GM23338 (cell line): ENCODE measurements at places on chromosomes 7 and 10.

DNA sequence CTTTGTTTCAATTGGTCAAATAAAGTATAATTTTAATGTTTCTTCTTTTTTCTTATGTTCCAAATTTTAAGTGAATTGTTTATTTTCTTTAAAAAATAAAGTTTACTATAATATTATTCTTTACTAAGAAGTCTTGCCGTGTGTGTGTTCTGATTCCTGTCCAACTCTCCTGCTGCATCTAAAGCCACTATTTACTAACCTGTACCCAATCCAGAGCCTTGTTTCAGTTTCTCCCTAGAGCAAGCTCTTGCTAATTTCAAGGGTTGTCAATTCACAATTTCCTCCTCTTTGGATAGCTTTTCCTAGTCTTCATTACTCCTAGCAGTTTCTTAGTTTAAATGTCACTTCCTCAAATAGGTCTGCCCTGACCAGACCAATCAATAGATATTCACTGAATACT lies 314.9 kb upstream of the SEMA3A start:
- DNase-seq: no peak

- no peak for DNase-seq
These were observed 3.3 kb downstream of the FBH1 start for GRCh38 chr10:5893321-5893720.

- no peak for DNase-seq
These were observed 68.3 kb upstream of the MGMT start for GRCh38 chr10:129398711-129399141.

DNA sequence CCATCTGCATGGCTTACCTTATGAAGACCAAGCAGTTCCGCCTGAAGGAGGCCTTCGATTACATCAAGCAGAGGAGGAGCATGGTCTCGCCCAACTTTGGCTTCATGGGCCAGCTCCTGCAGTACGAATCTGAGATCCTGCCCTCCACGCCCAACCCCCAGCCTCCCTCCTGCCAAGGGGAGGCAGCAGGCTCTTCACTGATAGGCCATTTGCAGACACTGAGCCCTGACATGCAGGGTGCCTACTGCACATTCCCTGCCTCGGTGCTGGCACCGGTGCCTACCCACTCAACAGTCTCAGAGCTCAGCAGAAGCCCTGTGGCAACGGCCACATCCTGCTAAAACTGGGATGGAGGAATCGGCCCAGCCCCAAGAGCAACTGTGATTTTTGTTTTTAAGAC lies 12.4 kb downstream of the DUSP5 start:
- DNase-seq: no peak

DNA sequence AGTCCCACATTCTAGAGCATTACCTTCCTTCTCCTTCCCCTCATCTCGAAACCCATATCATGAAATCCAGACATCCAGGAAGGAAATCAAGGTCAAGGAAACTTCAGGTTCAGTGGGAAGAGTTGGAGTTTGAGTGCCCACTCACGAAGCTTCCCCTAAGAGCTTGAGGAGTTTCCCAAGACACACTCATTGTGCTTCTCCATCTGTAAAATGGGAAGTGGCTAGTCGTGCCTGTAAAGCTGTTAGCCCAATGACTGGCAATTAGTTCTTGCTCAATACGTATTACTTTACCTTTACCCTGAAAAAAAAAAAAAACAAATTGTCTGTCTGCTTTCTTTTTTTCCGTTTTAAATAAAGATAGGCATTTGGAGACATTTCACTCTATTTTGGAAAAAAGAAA lies 42.3 kb downstream of the GPAM start:
- no peak for DNase-seq

DNA sequence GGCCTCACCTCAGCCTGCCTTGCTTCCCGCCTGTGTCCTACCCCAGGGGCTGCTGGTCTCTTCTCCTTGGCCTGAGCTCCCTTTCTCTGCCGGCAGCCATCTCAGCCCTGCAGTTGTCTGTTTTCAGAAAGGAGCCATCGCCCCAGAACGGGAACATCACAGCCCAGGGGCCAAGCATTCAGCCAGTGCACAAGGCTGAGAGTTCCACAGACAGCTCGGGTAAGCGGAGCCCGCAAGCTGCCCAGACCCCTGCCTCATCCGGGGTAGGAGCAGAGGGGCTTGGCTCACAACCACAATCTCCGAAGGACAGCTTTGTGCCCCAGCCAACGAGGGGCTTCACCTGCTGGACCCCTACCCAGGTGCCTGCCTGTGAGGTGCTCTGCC lies 5.3 kb upstream of the DEPP1 start:
- no peak for DNase-seq

- DNase-seq: peak; percentile 69
These were observed 9.7 kb downstream of the EIF4H start for GRCh38 chr7:74183653-74184450.

- DNase-seq: peak; percentile 83
These were observed 1.2 kb downstream of the COL26A1 start for GRCh38 chr7:101363734-101364374.

GRCh38 chr7:98110249-98111022 lies 3.8 kb downstream of the LMTK2 start:
- DNase-seq: peak; percentile 53

GRCh38 chr7:151938550-151938949 lies 17.7 kb upstream of the GALNTL5 start:
- no peak for DNase-seq

DNA sequence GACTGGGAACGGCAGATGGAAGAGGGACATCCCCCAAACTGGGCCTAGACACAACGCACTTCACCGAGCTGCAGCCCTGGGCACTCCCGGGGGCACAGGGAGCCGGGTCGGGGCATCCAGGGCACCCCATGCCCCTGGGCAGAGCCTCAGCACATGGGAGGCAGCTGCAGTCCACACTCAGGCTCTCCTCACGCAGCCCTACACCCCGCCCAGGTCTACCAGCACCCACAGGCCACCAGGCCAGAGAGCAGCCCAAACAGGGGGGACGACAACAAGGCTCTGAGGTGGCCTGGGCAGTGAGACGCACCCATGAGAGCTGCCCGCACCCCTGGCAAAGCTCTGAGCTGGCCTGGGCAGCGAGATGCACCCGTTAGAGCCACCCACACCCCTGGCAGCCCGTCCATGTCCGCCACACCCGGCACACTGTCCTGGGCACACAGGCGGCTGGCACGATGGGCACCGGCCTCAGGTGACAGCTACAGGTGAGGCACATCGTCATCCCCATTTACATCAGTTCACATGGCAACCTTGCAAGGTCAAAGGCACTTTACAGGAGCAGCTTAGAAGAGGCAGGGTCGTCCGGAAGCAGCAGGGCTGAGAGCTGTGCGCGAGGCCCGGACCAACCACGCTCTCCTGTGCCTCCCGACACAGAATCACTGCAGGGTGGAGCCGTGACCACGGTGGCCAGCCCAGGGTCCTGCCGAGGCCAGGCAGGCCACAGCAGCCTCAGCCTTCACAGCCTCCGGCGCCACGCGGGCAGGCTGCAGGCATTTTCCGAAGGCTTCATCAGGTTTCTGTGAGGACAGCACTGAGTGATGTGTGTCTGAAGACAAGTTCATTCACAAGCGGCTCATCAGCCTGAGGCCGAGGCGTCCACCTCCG lies 228.6 kb downstream of the MAD1L1 start:
- DNase-seq: no peak

- no peak for DNase-seq
These were observed 15.2 kb upstream of the LRRTM3 start for GRCh38 chr10:66910671-66911070.

GRCh38 chr7:53218730-53219504 lies 183.5 kb downstream of the POM121L12 start:
- DNase-seq: peak; percentile 70

DNA sequence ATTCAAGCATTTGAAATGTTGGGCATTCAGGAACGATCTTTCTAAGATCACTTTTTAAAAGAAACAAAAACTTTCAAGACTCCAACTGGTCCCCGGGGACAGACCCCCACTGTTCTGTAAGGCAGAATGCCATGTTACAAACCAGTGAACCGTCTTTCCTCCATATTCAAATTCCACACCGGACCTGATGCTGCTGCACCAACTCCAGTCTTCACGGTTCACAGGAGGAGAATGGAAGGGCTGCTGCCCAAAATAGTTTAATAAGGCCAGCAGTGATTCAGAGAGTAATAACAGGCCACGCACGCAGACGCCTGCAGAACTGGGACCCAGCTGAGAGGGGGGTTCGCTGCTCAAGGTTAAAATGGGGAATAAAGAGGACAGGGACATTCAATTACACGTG lies 47.2 kb downstream of the OSBPL3 start:
- DNase-seq: no peak

GRCh38 chr10:124711145-124711544 lies 33.0 kb downstream of the FAM53B start:
- DNase-seq: no peak

- no peak for DNase-seq
These were observed 2.3 kb downstream of the DNTT start for GRCh38 chr10:96306516-96306915.

- DNase-seq: no peak
These were observed 113.2 kb downstream of the CDK6 start for GRCh38 chr7:92723205-92723604.

DNA sequence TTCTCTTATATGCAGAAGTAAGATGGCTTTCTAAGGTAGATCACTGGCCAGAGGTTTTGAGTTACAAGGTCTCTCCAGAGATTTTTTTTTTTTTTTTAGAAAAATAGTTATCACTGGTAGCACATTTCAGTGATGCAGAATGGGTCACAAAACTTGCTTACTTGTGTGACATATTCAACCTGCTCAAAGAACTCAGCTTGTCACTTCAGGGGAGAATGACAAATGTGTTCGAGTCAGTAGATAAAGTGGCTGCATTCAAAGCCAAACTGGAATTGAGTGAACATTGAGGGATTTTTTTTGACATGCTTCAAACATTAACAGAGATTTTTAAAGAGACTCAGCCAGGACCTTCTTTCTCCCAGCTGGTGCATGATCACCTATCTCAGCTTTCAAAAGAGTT lies 33.4 kb downstream of the PHTF2 start:
- no peak for DNase-seq

DNA sequence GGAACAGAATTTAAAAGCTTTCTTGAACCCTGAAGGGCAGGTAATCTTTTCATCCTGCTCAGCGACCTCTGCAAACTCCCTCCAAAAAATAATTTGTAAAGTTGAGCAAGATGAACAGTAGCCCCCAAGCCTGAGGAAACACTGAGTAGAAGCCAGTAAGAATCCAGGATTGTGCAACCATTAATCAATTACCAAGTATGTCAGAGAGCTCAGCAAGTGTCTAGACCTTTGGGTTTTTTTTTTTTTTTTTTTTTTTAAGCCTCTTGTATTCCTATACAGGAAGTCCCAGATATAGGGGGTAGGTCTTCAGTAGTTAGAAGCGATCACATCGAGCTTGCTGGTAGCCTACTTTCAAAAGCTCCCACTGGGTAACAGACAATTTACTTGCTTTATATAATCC lies 155.2 kb downstream of the DGKI start:
- no peak for DNase-seq

DNA sequence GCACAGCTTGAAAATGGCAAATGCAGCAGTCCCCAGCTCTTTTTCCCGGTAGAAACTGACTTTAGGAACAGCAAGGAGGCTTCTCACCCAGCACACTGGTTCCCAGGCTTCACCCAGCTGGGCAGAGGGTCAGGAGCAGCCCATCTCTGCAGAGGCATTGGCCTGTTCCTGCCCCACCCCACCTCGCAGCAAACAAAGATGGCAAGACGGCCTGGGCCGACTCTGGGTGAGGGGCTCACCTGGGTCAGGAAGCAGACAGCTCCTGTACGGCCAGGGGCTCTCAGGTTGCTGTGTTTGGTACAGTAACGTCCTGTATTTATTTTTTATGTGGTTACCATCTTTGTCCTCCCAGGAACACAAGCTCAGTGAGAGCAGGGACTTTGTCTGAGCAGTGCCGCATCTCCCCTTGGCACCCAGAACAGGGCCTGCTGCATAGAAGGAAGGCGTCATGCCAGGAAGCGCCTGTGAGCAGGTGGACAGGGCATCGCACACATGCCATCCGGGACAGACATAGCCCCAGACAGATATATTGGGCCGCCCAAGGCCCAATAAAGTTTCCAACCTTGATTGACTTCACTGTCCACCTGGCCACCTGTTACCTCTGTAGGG lies 585.0 kb upstream of the FOXK1 start:
- no peak for DNase-seq

- DNase-seq: no peak
These were observed 667.7 kb downstream of the SUGCT start for GRCh38 chr7:40802497-40802896.

GRCh38 chr10:9814285-9814864 lies 1203.3 kb upstream of the CELF2 start:
- no peak for DNase-seq

- peak; percentile 83 for DNase-seq
These were observed 7.0 kb upstream of the GBX1 start for GRCh38 chr7:151174246-151175046.

DNA sequence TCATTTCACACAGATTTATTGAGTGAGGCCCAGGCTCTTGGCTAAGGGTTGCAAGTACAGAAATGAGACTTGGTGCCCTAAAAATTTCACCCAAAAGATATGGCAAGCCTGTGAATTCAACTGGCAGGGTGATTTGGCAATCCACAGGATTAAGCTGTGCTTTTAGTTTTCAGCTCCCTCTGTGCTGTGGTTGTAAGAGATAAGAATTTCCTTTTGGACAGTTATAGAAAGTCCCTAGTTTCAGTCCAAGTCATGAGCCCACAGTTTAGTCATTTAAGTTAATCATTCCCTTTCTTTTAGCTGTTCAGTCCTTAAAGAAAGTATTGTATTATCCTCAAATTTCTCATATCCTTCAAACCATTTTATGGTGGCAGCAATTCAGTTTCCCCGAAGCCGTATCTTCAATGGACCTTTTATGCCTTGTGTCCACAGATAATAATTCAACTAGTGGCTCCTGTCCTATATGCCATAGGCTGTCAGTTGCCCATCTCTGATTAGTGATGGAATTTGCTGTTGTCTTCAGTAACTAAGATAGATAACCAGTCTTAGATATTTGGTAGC lies 73.4 kb upstream of the NAMPT start:
- no peak for DNase-seq

DNA sequence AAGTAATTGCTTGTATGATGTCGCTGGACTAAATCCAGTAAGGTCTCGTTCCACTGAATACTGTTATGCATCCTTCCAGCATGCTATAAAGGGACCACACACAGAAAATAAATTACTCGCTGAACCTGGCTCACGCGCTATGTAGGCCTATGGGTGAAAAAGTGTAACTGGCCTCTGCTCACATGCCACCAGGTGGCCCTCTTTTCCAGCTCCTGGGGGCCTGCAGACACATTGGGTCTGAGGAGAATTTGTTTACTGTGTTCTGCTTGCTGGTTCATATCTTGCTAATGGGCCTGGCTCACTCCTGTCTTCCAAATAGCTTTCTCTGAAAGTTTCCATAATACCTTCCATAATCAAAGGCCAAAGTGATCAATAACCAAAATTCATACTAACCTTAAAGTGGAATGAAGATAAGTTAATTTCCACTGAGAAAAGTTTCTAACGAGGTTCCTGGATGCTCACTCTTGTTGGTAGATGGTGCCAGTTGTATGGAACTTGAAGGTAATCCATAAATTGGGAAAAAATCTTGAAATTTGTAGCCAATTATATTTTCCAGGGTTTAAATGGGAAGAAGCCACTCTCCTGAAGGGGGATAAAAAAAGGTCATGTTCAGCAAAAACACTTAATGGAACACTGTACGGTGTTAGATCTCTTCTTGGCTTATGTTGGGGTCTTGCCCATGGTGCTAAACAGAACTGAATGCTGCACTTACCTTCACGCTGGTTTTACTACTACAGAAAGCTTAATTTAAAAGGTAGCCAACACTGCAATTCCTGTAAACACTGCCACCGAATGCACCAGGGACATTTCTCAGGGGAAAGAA lies 27.0 kb upstream of the ZPBP start:
- peak; percentile 75 for DNase-seq

- DNase-seq: no peak
These were observed 72.7 kb downstream of the ELFN1 start for GRCh38 chr7:1742555-1743303.

GRCh38 chr7:108498481-108498880 lies 27.5 kb downstream of the PNPLA8 start:
- no peak for DNase-seq
